Stomach (tissue), 19 donors: ENCODE measurements at places on chromosomes 2 and 18. TPM values are rescaled to one million over a fixed set of nuclear protein-coding genes. Genes with fewer than 3 reads are reported as not detected.
A peak's percentile ranks its signal among the peaks of the same experiment; 100 is the strongest.

The KCNG3 gene
- total RNA-seq: not detected

The UGT1A5 gene
- 0.37 TPM for total RNA-seq

- H3K36me3 ChIP-seq: no peaks in the 10 kb centered on the region
- no peaks in the 10 kb centered on the region for H3K4me1 ChIP-seq
- no peaks in the 10 kb centered on the region for H3K27me3 ChIP-seq
- H3K27ac ChIP-seq: peak overlapping the region; percentile 52
- DNase-seq: no peak
Observed at GRCh38 chr2:179562330-179562885, 297.8 kb upstream of the SESTD1 start.

GRCh38 chr2:187482796-187483195 is 34.7 kb upstream of the CALCRL start:
- no peak for DNase-seq
- no peaks in the 10 kb centered on the region for H3K27me3 ChIP-seq
- no peaks in the 10 kb centered on the region for H3K4me1 ChIP-seq
- no peak overlapping the region for H3K27ac ChIP-seq
- no peak overlapping the region for H3K4me3 ChIP-seq
- H3K36me3 ChIP-seq: no peaks in the 10 kb centered on the region

- H3K27me3 ChIP-seq: no peaks in the 10 kb centered on the region
- no peak overlapping the region for H3K27ac ChIP-seq
- no peak overlapping the region for H3K4me3 ChIP-seq
- no peak for DNase-seq
- H3K36me3 ChIP-seq: no peaks in the 10 kb centered on the region
Observed at GRCh38 chr2:79388024-79388423, 124.8 kb upstream of the CTNNA2 start.

DNA sequence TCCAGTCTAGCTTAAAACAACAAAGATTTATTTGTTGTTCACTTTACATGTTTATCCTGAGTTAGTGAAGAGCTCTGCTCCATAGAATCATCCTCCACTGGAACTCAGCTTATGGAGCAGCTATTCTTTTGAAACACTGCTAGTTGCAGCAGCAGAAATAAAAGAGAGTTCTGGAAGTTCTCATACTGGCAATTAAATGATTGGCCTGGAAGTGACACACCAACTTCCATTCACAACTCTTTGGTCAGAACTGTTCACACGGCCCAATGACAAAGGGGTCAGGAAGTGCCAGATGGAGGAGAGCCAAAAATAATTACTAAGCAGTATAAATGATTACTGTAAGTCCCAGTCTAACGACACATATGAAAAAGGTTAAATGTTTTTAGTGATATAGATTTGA is 39.1 kb downstream of the FBXO11 start:
- H3K4me1 ChIP-seq: peaks cover 80% of the 10 kb centered on the region
- H3K4me3 ChIP-seq: no peak overlapping the region
- DNase-seq: peak; percentile 73
- H3K27ac ChIP-seq: no peak overlapping the region
- no peaks in the 10 kb centered on the region for H3K36me3 ChIP-seq
